Bronchus fibroblast of lung (primary cell): ENCODE measurements at places on chromosomes 13 and 19. TPM values are rescaled to one million over a fixed set of nuclear protein-coding genes. Genes with fewer than 3 reads are reported as not detected.

Gene RFXAP
- total RNA-seq, result 1.0 and 1.7 TPM in 2 replicates

Gene AMH
- total RNA-seq, result 0.67 TPM in 1 of 2 replicates, not detected in the other

Gene CALR3
- not detected in 2 replicates for total RNA-seq

Gene ZNF682
- total RNA-seq, result 0.50 and 0.59 TPM in 2 replicates

Gene PNMA8B
- 0.67 and 0.74 TPM in 2 replicates for total RNA-seq

Gene PSG3
- total RNA-seq, result not detected in 2 replicates

Gene JAK3
- 3.5 and 3.9 TPM in 2 replicates for total RNA-seq

Gene CILP2
- under 0.01 and 0.15 TPM in 2 replicates for total RNA-seq

Gene PPFIA3
- total RNA-seq, result 2.2 TPM in 2 replicates

Gene ANKLE1
- total RNA-seq, result 1.5 TPM in 2 replicates

Gene ZNF829
- total RNA-seq, result 1.6 and 1.7 TPM in 2 replicates

Gene ZNF543
- 3.6 and 3.7 TPM in 2 replicates for total RNA-seq

Gene TLE6
- 0.17 and 0.30 TPM in 2 replicates for total RNA-seq

Gene PEG3
- 0.84 and 1.6 TPM in 2 replicates for total RNA-seq
